ENCODE measurements at places on chromosomes 3 and 15.

DNA sequence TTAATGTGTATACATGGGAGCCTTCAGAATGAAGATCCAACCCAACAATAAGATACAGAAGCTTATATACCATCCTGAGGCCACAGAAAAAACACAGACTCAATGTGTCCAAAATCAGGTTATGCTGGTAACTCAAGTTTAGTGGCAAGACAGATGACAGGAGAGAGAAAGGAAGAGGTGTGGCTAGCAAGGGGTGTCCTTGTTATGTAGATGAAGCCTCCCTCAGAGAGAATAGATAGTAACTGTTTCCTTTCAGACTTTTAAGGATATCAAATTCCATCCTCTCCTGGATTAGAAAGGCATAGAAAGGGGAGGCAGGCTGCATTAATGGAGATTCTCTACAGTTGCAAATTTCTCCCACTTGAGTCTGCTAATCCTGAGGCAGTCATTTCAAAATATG is 447.4 kb downstream of the GABRB3 start:
- no peak for DNase-seq

- no peak for DNase-seq
Observed at GRCh38 chr15:71115567-71116351, 488 bp downstream of the THSD4 start.

DNA sequence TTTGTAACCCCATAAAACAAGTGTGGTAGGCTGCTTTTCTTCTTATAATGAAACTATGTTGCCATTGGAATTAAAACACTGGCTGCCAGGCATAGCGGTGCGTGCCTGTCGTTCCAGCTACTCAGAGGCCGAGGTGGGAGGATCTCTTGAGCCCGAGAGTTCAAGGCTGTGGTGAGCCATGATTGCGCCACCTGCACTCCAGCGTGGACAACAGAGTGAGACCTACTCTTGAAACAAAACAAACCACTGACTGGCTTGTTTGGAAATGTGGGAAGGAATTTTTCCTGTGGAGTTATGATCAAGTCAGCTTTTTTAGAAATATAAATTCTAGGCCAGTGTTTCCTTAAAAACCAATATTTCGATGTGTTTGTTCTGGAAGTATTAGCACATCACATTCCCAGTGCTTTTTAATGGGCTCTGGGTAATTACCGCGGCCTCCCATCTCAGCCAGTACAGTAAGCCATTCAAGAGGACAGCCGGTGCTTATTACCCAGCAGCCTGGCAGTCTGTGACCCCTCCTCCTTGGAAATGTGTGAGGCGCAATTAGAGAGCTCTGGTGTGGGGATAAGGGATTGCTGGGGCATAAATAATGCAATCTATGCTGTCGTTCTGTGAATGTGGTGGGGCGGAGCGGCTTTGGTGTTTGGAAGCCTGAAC is 58.3 kb upstream of the TRAK1 start:
- DNase-seq: no peak

- DNase-seq: no peak
Observed at GRCh38 chr15:73686781-73687256, 2.6 kb downstream of the CD276 start.

DNA sequence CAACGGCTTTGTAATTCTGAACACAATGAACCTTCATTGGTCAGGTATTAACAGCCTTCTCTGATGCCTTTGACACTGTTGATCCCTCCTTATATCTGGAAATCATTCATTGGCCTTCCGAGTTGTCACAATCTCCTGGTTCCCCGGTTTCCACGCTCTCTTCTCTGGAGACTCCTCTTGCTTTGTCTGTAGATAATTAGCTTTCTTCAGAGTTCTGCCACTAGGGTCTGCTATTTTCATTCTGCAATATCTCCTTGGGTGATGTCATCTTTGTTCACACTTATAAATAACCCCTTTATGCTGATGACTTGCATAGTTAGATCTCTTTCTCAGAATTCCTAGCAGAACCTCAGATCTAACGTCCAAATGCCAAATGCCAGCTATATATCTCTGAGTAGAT is 583.8 kb upstream of the ZNF717 start:
- DNase-seq: no peak
